ENCODE measurements at places on chromosomes 11 and 22.

- no peak for DNase-seq
These were observed 29.3 kb downstream of the LMO1 start for GRCh38 chr11:8234425-8234821.

DNA sequence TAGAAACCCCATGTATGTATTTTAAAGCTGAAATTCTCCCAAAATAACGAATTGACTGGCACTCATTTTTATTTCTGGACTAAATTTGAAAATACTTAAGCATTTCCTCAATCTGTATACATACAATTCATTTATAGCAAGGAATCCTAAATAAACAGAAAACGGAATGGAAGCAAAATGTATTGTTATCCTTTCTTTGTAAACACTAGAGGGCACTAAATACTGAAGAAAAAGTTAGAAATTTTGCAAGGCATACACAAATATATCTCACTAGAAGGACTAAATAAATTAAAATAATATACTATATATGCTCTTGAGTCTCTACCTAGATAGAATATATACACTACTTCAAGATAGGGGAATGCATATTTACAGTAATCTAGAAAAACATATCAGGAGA is 23.1 kb upstream of the ANO5 start:
- DNase-seq: no peak

GRCh38 chr22:42719656-42720262 is 911 bp downstream of the A4GALT start:
- no peak for DNase-seq

- DNase-seq: no peak
These were observed 44.6 kb downstream of the FAM168A start for GRCh38 chr11:73553266-73553665.

- no peak for DNase-seq
These were observed 12.0 kb downstream of the STIM1 start for GRCh38 chr11:3867209-3868091.

- DNase-seq: no peak
These were observed 14.7 kb upstream of the NNMT start for GRCh38 chr11:114281388-114281956.

GRCh38 chr11:19874266-19874665 is 161.6 kb downstream of the NAV2 start:
- no peak for DNase-seq

DNA sequence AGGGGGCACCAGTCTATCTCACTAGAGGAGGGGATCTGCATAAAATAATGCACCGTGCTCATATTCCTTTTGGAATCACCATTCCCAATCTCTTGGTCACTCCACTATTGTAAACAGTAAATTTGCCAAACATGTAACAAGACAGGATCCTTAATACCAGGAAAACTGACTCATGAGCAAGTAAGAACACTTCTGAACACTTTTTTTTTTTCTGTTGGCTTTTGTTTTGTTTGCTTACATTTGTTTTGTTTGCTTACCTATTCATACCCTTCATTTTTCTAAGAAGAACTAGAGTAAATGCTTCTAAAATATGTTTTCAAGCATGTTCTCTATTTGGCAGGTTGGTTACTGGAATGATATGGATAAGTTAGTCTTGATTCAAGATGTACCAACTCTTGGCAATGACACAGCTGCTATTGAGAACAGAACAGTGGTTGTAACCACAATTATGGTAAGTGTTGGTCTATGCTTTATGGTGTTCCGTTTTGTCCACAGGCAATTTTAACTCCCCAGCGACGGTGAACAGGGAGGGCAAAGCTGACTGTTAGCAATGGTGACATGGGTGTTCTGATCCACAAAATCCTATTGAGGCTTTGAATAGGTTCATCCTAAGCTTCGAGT is 111.8 kb downstream of the MSANTD4 start:
- no peak for DNase-seq

- DNase-seq: no peak
These were observed 52.0 kb downstream of the AMBRA1 start for GRCh38 chr11:46541593-46542371.

- no peak for DNase-seq
These were observed 51.8 kb downstream of the GALNT18 start for GRCh38 chr11:11569936-11570491.

GRCh38 chr11:1438261-1438966 is 48.2 kb downstream of the MOB2 start:
- DNase-seq: no peak

DNA sequence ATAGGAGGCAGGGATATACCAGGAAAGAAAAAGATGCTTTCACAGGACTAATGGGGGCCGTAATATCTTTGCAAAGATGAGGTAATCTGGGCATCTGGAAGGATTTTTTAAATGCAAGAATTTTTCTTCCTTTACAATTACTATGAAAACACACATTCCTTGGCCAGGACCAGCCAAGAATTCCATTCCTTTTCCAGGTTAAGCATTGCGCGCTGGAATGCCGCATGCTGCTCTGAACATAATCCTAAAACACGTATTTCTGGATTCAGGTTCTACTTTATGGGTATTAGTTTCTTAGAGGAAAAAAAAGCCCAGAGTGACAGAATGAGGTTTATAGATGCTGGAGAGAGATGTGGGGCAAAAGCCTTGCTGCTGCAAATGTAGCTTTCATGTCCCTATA is 99.4 kb upstream of the SORL1-AS1 start:
- no peak for DNase-seq

GRCh38 chr11:128627666-128628324 is 40.4 kb upstream of the ETS1 start:
- DNase-seq: no peak

- no peak for DNase-seq
These were observed 5.5 kb downstream of the B3GAT1 start for GRCh38 chr11:134406264-134407185.

- DNase-seq: no peak
These were observed 271.2 kb downstream of the DLG2 start for GRCh38 chr11:85355921-85356320.

GRCh38 chr11:70466596-70466995 is 68.3 kb downstream of the CTTN start:
- DNase-seq: no peak

All from memory B cell (primary cell).